HepG2 (cell line): ENCODE measurements at places on chromosomes 16 and 17. TPM values are rescaled to one million over a fixed set of nuclear protein-coding genes. Genes with fewer than 3 reads are reported as not detected.

The GNAO1 gene
- not detected in 2 replicates for total RNA-seq

The RBBP6 gene
- 37.1 and 45.0 TPM in 2 replicates for total RNA-seq

The AXIN2 gene
- 53.8 and 58.6 TPM in 2 replicates for total RNA-seq

The TMIGD1 gene
- not detected in 2 replicates for total RNA-seq

DNA sequence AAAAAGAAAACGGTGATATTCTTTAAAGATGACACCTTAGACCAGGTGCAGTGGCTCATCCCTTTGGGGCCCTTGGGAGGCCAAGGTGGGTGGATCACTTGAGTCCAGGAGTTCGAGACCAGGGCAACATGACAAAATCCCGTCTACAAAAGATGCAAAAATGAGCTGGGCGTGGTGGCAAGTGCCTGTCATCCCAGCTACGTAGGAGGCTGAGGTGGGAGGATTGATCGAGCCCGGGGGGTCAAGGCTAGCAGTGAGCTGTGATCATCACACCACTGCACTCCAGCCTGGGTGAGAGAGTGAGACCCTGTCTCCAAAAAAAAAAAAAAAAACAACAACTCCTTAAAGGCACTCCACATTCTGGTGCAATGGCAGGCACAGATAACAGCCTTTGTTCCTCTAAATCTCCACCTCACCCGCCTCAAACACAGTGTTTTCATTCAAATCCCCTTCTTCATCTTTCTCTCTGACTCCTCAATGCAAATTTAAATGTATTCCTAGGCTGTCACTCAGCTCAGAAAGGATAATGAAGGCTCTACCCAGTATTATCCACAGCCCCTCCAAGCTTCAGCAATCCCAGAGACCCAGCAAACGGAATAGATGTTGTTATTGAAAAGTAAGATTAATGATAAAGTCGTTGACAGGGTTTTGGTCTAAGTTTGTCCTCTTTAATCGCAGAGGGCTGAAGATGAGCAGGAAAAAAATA, 56.2 kb upstream of the CACNG5 start:
- peaks cover 37% of the 10 kb centered on the region for H3K36me3 ChIP-seq
- no peak overlapping the region for H3K4me3 ChIP-seq
- H3K4me1 ChIP-seq = peaks cover 21% of the 10 kb centered on the region
- H3K27ac ChIP-seq = no peak overlapping the region

DNA sequence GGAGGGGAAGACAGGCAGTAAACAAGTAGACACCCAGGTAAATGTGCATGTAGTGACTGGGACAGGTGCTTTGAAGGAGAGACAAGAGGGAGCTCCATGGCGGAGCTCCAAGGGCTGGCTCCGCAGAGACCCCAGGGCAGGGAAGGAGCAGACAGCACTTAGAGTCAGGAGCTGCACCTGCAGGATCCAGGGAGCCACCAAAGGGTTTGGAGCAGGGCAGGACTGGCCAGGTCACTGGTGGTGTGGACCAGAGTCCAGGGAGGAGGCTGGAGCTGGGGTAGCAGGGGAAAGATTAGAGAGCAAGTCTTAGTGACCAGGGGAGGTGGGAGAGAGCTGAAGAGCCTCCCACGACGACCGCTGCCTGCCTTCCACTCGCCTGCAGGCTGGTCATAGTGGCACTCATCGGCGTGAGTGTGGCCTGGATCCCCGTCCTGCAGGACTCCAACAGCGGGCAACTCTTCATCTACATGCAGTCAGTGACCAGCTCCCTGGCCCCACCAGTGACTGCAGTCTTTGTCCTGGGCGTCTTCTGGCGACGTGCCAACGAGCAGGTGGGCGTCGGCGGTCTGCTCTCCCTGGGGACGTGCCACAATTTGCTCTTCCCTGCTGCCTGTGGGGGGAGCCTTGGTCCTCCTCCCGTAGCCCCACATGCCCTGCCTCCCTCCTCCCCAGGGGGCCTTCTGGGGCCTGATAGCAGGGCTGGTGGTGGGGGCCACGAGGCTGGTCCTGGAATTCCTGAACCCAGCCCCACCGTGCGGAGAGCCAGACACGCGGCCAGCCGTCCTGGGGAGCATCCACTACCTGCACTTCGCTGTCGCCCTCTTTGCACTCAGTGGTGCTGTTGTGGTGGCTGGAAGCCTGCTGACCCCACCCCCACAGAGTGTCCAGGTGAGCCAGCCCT, 14.7 kb upstream of the FAM83G start:
- peaks cover 59% of the 10 kb centered on the region for H3K4me1 ChIP-seq
- peak overlapping the region; percentile 35; the same call in 1 of the 2 replicates for H3K4me3 ChIP-seq
- no peak overlapping the region for H3K27ac ChIP-seq
- DNase-seq = no peak
- no peaks in the 10 kb centered on the region for H3K36me3 ChIP-seq
- peaks cover 32% of the 10 kb centered on the region; the same call in 2 of the 3 replicates for H3K27me3 ChIP-seq

- no peak overlapping the region for H3K27ac ChIP-seq
- H3K4me3 ChIP-seq = no peak overlapping the region
- H3K4me1 ChIP-seq = no peaks in the 10 kb centered on the region
- no peak for DNase-seq
Measured at GRCh38 chr16:998615-999014, 17.0 kb downstream of the SOX8 start.

GRCh38 chr16:17275076-17276009, 195.4 kb downstream of the XYLT1 start:
- DNase-seq = peak; percentile 85
- no peak overlapping the region for H3K4me3 ChIP-seq
- peaks cover 29% of the 10 kb centered on the region for H3K4me1 ChIP-seq
- no peaks in the 10 kb centered on the region for H3K36me3 ChIP-seq

DNA sequence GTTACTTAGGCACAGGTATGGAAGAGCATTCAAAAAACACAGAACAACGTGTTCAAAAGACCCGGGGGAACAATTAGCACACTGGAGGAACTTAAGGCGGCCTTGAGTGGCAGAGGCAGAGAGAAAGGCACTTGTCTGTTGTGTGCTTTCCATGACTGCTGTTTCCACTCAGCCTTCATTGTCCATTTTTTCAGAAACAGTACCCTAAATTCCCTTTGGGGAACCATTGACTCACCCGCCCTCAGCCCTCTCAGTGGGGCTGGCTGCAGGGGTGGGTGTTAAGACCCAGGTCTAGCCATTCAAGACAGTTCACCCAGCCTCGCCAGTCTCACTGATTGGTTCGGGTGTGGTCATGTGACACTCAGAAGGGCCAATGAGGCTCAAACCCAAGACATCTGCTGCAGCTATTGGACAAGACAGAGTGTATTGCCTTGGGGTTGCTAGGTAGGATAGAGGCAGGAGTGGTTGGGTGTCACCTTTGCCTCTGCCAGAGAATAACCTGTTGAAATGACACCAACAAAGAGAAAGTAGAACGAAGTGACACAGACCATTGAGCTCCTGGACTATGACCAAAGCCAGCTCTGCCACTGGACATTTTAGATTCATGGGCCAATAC, 19.6 kb upstream of the CEP20 start:
- H3K27ac ChIP-seq = no peak overlapping the region
- no peaks in the 10 kb centered on the region for H3K36me3 ChIP-seq
- H3K4me3 ChIP-seq = no peak overlapping the region
- DNase-seq = peak; percentile 89
- H3K4me1 ChIP-seq = peaks cover 20% of the 10 kb centered on the region

DNA sequence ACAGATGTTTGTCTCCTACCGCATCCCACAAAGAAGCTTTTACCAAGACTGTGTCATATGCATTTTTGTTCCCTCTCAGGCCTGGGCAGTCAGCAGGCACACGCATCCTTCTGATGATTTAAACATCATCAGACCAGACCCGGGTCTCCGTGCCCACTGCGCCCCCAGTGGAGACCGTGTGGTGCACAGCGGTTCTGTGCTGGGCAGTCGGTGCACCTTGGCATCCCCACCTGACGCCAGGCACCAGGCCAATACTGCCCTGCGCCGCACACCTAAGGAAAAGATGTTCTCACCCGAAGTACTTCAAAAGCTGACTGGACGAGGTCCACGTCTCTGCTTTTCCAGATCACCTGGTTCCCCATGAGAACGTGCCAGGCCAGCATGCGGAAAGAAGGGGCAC, 10.6 kb upstream of the PLD6 start:
- no peak for DNase-seq
- no peak overlapping the region for H3K4me3 ChIP-seq
- H3K36me3 ChIP-seq = peaks cover 81% of the 10 kb centered on the region
- no peaks in the 10 kb centered on the region; the same call in 1 of the 2 replicates for H3K27me3 ChIP-seq
- no peak overlapping the region for H3K27ac ChIP-seq
- no peaks in the 10 kb centered on the region for H3K4me1 ChIP-seq

- no peak overlapping the region for H3K27ac ChIP-seq
- H3K4me1 ChIP-seq = no peaks in the 10 kb centered on the region
- H3K4me3 ChIP-seq = no peak overlapping the region
- H3K27me3 ChIP-seq = no peaks in the 10 kb centered on the region
Measured at GRCh38 chr17:14525551-14526455, 224.9 kb downstream of the HS3ST3B1 start.

DNA sequence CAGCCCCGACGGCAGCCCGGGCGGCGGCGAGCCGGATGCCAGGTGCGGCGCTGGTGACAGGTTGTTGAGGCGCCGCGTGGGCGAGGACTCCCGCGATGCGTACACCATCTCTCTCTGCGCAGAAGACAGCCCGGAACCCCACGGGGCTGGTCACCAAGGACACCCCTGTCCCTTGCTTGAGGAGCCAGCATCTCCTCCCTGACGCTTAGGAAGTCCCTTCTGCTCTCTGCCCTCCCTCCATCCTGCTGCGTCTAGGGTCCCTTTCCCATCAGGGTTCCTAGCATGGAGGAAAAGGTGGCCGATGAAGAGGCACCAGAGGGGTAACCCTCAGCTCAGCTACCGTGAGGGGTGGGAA, 43.6 kb downstream of the SRCIN1 start:
- H3K27ac ChIP-seq = no peak overlapping the region
- no peaks in the 10 kb centered on the region for H3K36me3 ChIP-seq
- peaks cover 6% of the 10 kb centered on the region; the same call in 1 of the 3 replicates for H3K27me3 ChIP-seq
- DNase-seq = no peak
- no peak overlapping the region for H3K4me3 ChIP-seq
- H3K4me1 ChIP-seq = peaks cover 37% of the 10 kb centered on the region

- no peak for DNase-seq
- H3K36me3 ChIP-seq = no peaks in the 10 kb centered on the region
- no peak overlapping the region for H3K27ac ChIP-seq
- H3K4me3 ChIP-seq = no peak overlapping the region
- no peaks in the 10 kb centered on the region for H3K4me1 ChIP-seq
- H3K27me3 ChIP-seq = peaks cover 16% of the 10 kb centered on the region
Measured at GRCh38 chr17:77909236-77909635, 49.3 kb upstream of the TNRC6C start.

GRCh38 chr17:79057737-79058385, 16.8 kb upstream of the ENGASE start:
- 0 out of 2 replicates have a peak, but pooled peaks cover 2% of the 10 kb centered on the region for H3K27me3 ChIP-seq
- H3K36me3 ChIP-seq = no peaks in the 10 kb centered on the region
- H3K4me1 ChIP-seq = peaks cover 19% of the 10 kb centered on the region

DNA sequence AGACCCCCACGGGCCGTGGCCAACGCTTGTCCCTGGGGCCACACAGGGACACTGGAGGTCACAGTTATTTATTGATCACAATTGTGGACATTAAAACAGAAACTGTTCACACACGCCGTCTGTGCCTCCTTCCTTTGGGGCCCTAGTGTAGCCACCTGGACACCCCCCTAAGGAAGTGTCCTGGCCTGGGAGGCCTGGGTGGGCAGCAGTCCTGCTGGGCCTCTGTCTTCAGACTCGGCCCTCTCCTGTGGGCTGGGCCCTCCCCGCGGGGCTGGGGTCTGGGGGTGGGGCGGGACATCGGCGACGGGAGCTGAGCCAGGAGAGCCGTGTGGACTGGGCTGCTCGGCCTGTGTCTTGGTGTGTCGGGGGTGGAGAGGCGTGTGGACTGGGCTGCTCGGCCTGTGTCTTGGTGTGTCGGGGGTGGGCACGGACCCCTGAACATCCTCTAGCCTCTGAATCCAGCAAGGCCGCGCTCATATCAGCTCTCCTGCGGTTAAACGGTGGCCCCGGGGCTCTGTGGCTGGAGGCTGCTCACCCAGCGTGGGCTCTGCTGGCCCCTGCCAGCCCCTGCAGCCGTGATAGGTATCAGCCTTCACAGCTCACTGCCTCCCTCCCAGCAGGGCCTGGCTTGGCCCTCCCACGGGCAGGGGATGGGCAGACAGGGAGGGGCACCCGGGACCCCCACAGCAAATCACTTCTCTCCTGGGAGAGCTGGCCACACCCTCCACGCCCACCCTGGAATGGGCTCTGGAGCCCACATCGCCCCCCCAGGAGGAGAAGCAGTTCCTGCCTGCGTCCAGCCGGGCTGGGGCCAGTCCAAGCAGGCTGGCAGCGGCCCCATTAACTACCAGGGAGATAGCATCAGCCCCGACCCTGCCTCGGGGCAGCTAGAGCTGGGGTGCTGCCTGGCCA, 1.1 kb upstream of the NHLRC4 start:
- peaks cover 16% of the 10 kb centered on the region for H3K27me3 ChIP-seq
- no peak for DNase-seq
- peaks cover 69% of the 10 kb centered on the region for H3K4me1 ChIP-seq
- no peak overlapping the region for H3K27ac ChIP-seq
- H3K4me3 ChIP-seq = peak overlapping the region; percentile 65
- no peaks in the 10 kb centered on the region for H3K36me3 ChIP-seq

DNA sequence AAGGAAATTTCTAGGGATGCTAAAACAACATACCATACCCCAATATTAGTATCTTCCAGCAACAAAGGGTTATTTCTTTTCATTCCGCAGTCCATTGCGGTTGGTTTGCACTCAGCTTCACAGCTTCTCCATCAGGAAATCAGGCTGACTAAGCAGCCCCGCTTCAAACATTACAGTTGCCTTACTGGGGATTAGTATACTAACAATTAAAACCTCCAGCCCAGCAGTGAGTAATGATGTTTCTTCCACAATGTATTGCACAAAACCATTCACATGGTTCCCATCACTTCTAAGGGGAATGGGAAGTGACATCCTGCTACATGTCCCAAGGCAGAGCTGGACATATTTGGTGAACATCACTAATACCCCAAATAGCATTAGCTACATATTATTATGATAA, 1384.9 kb downstream of the CDH8 start:
- no peak for DNase-seq
- no peaks in the 10 kb centered on the region for H3K27me3 ChIP-seq
- no peak overlapping the region for H3K27ac ChIP-seq
- H3K4me3 ChIP-seq = no peak overlapping the region

GRCh38 chr17:68457168-68457538, at the start of gene WIPI1:
Gene WIPI1, minus strand, starts transcription at chr17:68457496. Its CDS starts 75 bp downstream, at chr17:68457421.
- no peaks in the 10 kb centered on the region for H3K27me3 ChIP-seq
- no peaks in the 10 kb centered on the region for H3K36me3 ChIP-seq
- peaks cover 77% of the 10 kb centered on the region for H3K4me1 ChIP-seq
- H3K4me3 ChIP-seq = peak within 1 kb of the TSS; percentile 76
- peak; percentile 39 for DNase-seq
- peak within 1 kb of the TSS; percentile 81 for H3K27ac ChIP-seq

DNA sequence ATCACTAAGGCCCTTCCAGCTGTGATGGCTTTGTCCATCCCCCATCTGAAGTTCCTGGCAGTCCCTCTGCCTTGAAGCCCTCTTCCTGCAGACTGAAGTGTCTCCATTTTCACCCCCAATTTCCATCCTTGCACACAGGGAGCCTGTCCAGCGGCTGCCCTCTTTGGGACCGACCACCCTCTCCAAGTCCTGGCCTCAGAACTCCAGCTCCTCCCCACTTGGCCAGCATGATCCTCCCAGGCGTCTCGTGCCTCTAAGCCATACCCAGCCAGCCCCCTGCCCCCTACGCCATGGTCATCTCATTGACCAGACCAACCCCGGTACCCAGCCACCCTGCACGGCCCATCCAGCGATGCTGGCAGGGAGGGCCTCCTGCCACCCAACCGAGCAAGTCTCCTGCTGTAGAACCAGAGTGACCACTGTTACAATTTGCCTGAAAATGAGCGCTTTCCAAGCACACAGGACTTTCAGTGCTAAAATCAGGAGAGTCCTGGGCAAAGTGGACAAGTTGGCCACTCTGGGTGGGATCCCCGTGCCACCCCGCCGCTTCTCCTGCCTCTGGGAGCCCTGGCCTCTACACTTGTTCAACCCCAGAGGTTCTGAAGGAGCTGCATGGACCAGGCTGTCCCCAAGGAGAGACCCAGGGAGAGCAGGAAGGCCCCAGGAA, 362.0 kb downstream of the SEC14L1 start:
- H3K27ac ChIP-seq = no peak overlapping the region
- H3K4me3 ChIP-seq = no peak overlapping the region
- H3K4me1 ChIP-seq = peaks cover 13% of the 10 kb centered on the region
- no peaks in the 10 kb centered on the region for H3K27me3 ChIP-seq
